ENCODE measurements at places on chromosomes 5 and 9. TPM values are rescaled to one million over a fixed set of nuclear protein-coding genes. Genes with fewer than 3 reads are reported as not detected.

The GOLM1 gene
- total RNA-seq: 177 TPM

The FOXB2 gene
- not detected for total RNA-seq

The HARS1 gene
- 72.2 TPM for total RNA-seq

The ALDH1A1 gene
- total RNA-seq: 164 TPM

The CCL27 gene
- total RNA-seq: not detected

GRCh38 chr5:134085411-134085810 is 29.1 kb upstream of the TCF7 start:
- no peak for DNase-seq

DNA sequence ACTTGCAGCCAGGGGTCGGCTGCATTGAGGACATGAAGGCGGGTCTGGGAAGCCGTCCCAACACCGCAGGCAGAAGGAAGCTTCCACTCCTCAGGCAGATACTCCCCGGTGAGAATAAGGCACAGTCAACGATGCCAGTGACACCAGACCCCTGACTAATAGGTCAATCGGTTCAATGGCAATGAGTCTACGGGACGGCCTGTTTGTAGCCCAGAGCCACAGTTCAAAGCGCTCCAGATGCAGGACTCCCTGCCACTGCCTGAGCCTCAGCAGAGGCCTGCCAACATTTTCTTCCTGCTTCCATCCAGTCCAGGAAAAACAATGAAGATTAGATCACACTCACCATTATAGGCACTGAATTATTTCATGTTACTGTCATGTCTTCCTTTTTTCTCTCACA is 84.5 kb upstream of the SIMC1 start:
- no peak for DNase-seq
